Activated T-cell treated with anti-CD3 and anti-CD28 coated beads, Interleukin-2, amount 50 U/mL, for 48 hours (primary cell): ENCODE measurements at places on chromosomes 16 and 17.

DNA sequence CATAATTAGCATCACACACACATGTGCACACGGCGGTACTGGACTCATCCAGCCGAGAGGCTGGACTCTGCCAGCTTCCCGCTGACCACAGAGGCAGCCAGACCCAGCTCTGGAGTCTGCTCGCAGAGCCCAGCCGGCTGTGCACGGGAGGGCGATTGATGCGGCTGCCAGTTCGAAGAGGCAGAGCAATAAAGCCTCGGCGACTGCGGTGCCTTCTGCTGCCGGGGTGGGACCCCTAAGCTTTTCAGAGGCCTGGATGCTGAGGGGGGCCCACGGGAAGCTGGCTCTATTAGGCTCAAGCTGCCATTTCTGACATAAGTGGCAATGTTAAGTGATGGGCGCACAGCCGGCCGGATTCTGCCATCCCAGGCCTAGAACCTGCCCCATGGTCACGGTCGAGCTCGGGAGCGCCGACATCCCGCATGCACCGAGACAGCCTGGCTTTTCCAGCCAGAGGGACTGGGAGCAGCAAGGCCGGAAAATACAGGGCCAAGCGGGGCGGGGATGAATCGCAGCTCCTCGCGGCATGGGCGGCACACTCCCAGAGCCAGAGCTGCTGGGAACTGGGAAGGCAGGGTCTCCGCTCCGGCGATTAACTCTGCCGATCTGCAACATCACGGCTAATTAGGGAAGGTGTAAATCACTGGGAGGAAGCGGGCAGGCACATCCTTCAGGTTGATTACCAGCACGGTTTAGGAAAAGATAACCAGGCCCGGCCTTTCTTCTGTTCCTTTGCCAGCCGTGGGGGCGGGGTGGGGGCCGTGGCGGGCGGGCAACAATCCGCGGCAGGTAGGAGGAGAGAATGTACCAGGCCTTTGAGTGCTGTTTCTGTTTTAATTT, 57.7 kb downstream of the TBC1D16 start:
- no peak for DNase-seq

DNA sequence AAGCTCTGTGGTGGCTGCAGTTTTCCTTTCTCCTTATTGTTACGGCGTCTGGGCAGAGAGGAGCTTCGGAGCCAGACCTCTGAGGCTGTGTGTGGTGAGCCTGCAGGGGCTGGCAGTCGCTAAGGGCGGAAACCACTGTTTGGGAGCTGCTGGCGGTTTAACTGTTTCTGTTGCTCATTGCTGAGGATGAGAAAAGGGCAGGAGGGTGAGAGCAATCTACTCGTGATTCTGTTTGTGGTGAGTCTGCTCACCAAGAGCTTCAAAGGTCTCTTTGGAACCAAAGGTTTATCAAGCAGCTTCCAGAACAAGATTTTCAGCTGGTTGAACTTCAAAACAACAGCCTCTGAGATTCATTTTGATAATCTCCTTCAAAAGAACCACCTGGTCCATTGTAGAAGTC, 143.9 kb downstream of the ANKFN1 start:
- peak; percentile 22 for DNase-seq

DNA sequence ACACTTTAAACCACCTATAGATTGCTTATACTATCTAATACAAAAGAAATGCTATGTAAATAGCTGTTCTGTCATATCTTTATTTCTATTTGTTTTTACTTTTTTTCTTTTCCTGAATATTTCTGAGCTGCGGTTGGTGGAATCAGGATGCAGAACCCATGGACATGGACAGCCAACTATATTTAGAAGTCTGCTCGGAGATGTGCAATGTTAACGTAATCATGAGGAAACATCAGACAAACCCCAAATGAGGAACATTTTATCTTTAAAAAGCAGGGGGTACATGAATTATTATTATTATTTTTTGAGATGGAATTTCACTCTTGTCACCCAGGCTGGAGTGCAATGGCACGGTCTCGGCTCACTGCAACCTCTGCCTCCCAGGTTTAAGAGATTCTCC, 31.4 kb upstream of the GHDC start:
- DNase-seq, result no peak

- no peak for DNase-seq
These were observed at the start of gene WNT9B for GRCh38 chr17:46851029-46851741. WNT9B (plus strand) TSS chr17:46851583; CDS start chr17:46851639, 56 bp downstream.
